ENCODE measurements at places on chromosomes 1 and 21. TPM values are rescaled to one million over a fixed set of nuclear protein-coding genes. Genes with fewer than 3 reads are reported as not detected.
A peak's percentile ranks its signal among the peaks of the same experiment; 100 is the strongest.

DNA sequence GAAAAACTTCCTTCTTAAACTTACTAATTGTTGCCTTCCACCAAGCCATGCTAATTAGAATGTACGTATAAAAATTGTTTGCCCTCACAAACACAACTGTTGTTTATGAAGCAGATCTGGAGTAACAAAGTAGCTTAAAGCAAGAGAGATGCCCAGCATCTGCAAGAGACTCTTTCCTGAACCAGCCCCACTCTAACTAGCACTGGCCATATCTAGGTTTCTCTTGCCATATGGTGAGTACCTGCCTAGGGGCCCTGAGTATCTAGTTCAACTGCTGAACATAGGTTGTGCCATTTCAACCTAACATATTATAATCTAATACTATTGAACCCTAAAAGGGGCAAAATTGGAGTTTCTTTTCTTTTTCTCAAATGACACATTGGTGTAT is 883.4 kb upstream of the B3GALT2 start:
- no peak for DNase-seq

Gene TNFAIP8L2
- total RNA-seq = 14.5 TPM

DNA sequence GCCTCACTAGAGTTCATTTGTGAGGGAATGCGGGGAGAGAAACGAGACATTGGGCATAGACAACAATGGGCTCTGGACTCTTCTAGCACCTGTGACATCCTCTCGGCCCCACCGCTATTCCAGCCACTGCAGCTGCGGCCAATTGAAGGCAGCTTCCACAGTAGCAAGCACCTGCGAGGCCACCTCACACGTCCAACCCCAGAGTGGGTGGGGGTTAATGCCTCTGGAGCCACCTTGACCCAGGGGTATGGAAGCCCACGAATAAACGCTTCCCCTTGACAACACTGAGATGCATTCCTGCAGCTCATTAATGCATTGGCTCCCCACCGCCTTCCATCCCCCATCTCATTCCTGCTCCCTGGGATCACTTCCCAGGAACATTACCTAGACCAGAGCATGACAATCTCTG is 104.4 kb downstream of the GLIS1 start:
- DNase-seq = peak; percentile 40

- DNase-seq = no peak
Observed at GRCh38 chr1:87965193-87965592, 636.5 kb downstream of the LMO4 start.

GRCh38 chr1:106681939-106682522 is 374.4 kb upstream of the PRMT6 start:
- DNase-seq = no peak

GRCh38 chr21:42438316-42439205 is 34.9 kb downstream of the UBASH3A start:
- no peak for DNase-seq

DNA sequence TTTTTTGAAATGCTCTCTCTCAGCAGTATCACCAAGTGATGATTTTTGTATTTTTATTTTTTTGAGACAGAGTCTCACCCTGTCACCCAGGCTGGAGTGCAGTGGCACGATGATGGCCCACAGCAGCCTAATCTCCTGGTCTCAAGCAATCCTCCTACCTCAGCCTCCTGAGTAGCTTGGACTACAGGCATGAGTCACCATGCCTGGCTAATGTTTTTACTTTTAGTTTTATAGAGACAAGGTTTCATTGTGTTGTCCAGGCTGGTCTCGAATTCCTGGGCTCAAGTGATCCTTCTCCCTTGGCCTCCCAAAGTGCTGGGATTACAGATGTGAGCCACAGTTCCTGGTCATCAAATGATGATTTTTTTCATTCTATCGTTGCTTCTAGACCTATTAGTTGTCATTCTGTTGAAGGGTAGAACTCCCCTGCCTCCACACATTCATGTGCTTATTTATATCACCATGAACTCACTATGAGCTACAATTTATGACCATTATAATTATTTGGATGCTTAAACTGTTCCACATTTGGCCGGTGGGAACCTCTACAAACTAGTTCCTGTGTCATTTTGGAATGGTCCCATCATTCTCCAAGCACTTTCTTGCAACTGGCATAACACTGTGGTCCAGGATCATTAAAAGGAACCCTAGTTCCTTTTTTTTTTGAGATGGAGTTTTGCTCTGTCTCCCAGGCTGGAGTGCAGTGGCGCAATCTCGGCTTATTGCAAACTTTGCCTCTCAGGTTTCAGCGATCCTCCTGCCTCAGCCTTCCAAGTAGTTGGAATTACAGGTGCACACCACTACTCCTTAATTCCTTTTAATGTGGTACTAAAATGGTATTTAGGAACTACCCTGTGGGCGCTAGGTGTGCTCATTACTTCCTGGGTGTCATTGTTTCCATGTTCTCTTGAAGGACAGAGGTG is 20.2 kb upstream of the TOR3A start:
- no peak for DNase-seq

DNA sequence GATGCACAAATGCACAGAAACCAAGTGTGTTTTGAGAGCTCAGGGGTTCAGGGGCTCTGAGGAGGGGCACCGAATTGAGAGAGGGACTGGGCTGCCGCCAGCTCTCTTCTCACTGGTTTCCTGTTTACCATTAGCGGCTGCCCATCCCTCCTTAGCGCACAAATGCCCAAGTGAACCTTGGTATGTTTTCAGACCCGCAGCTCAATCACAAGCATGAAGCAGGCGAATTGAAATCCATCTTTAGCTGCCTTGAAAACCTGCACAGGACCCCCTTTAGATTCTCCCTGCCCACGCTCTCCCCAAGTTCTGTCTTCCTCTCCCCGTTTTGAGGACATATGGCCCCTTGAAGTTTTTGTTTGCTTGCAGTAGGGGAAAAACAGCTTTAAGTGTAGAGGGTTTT is 61.1 kb upstream of the ACOT11 start:
- DNase-seq = no peak

Gene NUAK2
- 1.9 TPM for total RNA-seq

DNA sequence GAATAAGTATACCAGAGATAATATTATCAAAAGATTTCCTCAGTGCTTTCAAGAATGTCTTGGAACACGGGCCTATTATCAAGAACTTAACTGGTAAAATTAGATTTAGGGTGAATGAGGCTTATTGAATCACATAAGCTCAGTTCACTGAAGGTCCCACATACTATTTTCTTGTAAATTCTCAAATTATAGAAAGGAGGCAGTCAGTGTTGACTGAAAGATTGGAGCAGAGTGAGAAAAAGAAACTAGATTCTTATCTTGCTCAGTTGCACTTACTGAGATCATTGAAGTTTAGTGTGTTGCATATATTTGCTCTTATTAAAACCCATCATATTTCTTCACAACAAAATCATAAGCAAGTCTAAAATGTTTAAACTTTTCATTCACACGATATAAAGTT is 3.9 kb upstream of the RGS1 start:
- no peak for DNase-seq

Gene MROH7
- not detected for total RNA-seq

GRCh38 chr1:154626456-154627256 is 18.7 kb upstream of the ADAR start:
- DNase-seq = no peak

DNA sequence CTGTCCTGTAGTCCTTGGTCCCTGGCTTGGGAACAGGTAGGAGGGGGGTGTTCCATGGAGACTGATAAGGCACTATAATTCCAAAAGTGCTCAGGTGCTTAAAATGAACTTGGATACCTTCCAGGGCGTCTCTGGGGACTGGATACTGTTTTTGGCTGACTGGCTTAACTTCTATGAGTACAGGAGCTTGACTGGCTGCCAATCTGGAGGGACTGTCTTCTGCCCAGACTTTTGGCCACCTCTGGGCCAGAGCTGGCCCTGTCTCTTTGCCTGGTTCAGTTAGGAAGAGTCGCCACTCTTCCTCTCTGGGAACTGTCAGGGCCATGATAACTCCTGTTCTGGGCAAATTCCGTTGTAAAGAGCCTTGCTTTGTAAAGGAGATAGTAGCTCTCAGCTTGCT is 407.0 kb downstream of the TGFB2 start:
- DNase-seq = no peak

GRCh38 chr1:51372561-51372960 is 42.2 kb upstream of the TTC39A start:
- DNase-seq = no peak

DNA sequence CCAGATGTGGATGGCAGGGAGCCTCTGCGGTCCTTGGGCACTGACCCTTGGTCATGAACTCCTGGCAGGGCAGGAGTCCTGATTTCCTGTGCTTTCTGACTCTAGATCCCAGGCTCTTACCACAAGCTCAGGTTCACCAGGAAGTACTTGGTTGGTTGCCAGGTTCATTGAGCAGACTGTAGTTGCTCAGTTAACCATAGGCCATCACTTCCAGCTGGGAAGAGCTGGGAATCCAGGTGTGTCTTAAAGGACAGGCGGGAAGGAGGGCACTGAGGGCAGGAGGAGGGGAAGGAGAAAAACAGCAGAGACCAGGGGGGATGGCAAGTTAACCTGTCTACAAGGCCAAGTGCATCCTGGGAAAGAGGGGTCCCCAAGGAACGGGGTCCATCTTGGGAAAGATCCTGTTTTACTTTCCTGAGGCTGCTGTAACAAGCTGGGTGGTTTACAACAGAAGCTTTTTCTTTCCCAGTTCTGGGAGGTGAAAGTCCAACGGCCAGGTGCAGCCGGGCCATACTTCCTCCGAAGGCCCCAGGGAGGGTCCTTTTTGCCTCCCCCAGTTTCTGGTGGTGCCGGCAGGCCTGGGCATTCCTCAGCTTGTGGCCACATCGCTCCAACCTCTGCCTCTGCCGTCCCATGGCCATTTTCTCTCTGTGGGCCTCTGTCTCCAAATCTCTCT is 11.6 kb downstream of the KCNAB2 start:
- DNase-seq = no peak

Gene C1orf115
- total RNA-seq = 0.16 TPM

Gene TDRD5
- total RNA-seq = not detected

Gene GPR3
- 0.44 TPM for total RNA-seq

DNA sequence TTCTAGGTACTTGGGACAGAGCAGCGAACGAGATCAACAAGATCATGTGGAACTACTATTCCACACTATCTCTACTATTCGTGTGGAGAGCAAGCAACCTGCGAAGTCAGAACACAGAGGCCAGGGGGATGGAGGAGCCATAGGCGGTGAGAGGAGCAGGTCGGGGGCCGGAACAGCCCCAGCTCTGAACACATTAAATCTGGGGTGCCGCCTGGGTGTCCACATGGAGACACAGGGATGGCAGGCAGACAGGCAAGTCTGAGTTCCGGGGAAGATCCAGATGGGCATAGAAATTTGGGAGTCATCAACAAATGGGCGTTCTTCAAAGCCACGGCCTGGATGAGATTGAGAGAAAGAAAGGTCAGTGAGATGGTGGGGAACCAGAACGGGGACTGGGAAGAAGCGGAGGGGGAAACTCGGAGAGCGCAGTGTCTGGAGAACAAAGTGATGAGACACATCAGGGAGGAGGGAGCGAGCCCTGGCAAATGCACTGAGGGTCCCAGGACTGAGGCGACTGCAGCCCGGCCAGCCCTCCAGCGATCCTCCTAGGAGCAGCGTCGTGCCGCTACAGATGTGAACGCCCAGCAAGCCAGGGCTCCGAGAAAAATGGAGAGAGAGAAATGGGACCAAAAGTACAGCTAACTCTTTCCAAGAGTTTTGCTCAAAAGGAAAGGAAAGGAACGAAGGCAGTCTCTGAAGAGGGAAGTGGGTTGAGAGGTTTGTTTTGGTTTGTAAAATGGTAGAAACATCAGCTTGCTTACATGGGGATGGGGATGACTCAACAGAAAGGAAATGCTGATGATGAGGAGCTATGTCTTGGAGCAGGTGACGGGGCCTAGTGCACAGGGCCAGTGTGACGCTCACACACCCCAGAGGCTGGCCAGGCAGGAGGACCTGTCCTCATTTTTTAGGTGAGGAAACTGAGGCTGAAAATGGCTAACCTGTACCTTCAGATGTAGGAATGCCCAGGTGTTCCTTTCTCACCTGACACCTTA is 84.5 kb downstream of the GLIS1 start:
- DNase-seq = no peak

DNA sequence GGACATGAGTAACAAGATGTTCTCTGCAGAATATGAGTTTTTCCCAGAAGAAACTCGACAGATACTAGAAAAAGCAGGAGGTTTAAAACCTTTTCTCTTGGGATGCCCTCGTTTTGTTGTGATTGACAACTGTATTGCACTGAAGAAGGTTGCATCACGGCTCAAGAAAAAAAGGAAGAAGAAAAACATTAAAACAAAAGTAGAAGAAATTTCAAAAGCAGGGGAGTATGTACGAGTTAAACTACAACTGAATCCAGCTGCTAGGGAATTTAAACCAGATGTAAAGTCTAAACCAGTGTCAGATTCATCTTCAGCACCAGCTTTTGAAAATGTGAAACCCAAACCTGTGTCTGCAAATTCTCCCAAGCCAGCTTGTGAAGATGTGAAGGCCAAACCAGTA is 92.5 kb downstream of the TTC3 start:
- DNase-seq = no peak

Gene GNG4
- 4.7 TPM for total RNA-seq

GRCh38 chr21:41851090-41851790 is 27.9 kb downstream of the PRDM15 start:
- DNase-seq = no peak

DNA sequence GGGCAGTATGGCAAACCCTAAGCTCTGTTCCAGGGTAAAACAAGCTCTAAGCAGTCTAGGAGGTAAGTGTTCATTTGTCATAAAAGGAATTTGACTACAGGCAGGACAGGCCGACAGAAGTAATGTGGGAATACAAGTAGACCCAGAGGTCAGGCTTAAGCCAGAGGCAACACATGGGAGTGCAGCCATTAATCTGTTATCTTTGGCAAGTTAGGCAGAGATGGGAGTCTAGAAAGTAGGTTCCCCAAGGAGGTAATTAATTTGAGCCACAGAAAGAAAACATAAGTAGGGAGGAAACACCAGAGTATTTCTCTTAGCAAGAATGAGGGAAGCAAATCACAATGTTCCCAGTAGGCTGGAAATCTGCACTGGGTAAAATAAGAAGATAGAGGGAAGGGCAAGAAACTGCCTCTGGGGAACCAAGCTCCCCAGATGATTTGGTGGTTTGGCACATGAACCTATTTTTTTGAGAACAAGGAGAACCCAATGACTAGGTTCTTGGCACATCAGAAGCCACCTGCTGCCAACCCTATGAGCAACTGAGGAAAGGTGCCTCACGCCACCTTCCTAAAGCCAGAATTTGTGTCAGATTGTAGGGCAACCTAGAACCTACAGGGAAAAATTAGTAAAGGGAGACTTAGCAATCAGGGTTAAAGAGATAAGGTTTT is 636.4 kb upstream of the PLXNA2 start:
- DNase-seq = no peak

- no peak for DNase-seq
Observed at GRCh38 chr1:109885589-109885988, 25.1 kb upstream of the CSF1 start.

DNA sequence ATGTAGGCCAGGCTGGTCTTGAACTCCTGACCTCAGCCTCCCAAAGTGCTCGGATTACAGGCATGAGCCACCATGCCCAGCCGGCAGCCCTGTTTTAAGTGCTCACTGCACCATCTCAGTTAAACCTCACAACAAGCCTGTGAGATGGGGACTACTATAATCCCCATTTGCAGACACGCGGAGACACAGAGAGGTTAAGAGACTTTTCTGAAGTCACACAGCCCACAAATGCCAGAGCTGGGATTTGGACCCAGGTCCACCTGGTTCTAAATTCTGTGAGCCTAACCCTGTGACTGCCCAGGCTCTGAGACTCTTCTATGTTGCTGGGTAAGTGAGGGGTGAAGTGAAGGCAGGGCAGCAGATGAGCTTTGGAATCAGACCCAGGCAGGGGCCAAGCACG is 6.4 kb downstream of the PADI1 start:
- DNase-seq = no peak
